Activated CD8-positive, alpha-beta memory T cell treated with anti-CD3 and anti-CD28 coated beads for 24 hours (primary cell): ENCODE measurements at places on chromosomes 12 and 14.
A peak's percentile ranks its signal among the peaks of the same experiment; 100 is the strongest.

GRCh38 chr14:22515929-22516328, 73.1 kb downstream of the DAD1 start:
- peak; percentile 54 for DNase-seq

GRCh38 chr14:99589651-99590530, 14.1 kb downstream of the CCDC85C start:
- DNase-seq: no peak

DNA sequence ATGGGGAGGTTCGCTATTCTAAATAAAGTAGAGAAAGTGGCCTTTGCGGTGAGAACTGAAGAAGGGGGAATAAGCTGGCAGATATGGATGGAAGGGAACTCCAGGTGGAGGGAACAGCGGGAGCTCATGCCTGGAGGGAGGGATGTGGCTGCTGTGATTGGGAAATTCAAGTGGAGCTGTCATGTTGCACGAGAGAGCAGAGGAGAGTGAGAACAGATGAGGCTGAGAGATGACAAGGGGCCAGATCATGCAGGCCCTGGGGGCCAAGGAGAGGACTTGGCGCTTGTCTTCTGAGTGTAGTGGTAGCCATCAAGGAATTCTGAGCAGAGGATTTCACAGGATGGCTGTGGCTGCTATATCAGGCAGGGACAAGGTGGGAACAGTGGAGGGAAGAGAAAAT, 35.0 kb downstream of the TGFB3 start:
- DNase-seq: no peak

DNA sequence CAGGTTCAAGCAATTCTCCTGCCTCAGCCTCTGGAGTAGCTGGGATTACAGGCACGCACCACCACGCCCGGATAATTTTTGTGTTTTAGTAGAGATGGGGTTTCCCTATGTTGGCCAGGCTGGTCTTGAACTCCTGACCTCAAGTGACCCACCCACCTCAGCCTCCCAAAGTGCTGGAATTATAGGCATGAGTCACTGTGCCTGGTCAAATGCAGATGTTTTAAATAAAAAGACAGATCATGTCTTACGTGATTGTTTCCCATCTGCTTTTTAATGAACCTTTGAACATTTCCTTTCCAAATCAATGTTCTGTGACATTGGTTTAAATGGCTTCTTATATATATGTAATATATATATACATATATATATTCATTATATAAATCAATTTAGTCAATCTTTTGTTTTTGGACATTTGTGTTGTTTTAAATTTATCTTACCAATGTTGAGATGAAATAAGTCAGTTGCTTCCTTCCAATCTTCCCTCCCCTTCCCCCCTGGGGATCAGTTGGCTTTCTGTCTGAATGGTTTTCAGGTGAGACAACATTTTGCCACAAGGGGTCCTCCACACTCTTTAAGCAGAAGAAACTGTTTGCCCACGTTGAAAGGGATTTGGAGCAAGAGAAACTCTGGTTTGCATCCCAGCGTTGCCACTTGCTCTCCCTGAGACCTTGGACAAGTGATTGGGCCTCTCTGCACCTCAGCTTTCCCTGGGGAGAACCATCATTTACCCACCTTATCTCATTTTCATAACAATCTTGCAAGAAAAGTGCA, 47.6 kb upstream of the RBM19 start:
- no peak for DNase-seq

DNA sequence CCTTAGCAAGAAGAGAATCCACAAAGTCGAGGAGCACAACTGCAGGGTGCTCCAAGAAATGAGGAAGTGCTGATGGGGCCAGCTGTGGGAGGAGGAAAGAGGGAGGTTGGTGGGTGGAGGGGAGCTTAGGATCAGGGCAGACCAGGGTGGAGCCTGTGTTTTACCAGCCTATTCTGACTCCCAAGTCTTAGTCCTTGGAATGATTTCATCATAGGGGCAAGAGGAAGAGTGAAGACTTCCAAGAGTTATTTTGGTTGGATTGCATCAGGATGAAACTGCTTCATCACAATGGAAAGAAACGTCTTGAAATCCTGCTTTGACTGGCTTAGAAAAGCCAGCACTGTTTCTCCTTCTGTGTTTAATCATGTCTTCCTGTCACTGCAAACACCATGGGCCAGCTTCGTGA, 194.0 kb downstream of the DPF3 start:
- no peak for DNase-seq

- no peak for DNase-seq
Measured at GRCh38 chr12:91414636-91415035, 232.0 kb upstream of the DCN start.

DNA sequence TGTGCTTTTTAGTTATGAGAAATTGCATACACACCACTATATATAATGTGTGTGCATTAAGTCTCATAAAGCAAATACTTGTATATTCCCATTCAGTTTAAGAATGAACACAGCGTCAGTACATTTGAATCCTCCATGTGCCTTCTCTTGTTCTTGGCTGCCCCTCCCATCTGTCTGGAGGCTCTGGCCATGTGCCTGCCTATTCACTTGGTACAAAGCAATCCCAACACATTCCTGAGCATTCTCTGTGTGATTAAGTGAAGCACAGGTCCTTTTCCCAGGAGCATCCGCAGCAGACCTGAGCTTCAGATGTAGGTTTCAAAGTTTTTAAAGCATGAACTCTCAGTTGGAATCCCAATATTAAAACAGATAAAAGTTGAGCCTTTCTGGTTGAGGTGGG, 58.7 kb downstream of the POLR3B start:
- no peak for DNase-seq

DNA sequence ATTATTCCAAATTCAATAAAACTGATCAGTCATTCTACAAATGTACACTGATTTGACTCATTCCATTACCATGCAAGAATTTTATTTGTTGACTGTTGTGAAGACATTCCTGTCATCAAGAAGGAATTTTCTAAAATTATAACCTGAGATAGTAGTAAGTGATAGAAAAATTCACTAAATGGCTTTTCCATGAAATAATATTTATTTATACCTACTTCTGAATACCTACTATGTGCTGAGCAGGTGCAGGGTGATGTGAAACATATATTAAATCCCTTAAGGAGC, 841.7 kb downstream of the NRXN3 start:
- DNase-seq: no peak
